ENCODE measurements at places on chromosomes 6 and 20. TPM values are rescaled to one million over a fixed set of nuclear protein-coding genes. Genes with fewer than 3 reads are reported as not detected.
A peak's percentile ranks its signal among the peaks of the same experiment; 100 is the strongest.

Gene TSHZ2
- not detected for total RNA-seq

Gene NKAIN4
- not detected for total RNA-seq

Gene KAT14
- total RNA-seq, result 18.8 TPM

Gene BPIFB1
- not detected for total RNA-seq

Gene C20orf202
- total RNA-seq, result not detected

Gene FITM2
- total RNA-seq, result 10.0 TPM

Gene RGS19
- total RNA-seq, result 10.0 TPM

Gene MYH7B
- 0.86 TPM for total RNA-seq

DNA sequence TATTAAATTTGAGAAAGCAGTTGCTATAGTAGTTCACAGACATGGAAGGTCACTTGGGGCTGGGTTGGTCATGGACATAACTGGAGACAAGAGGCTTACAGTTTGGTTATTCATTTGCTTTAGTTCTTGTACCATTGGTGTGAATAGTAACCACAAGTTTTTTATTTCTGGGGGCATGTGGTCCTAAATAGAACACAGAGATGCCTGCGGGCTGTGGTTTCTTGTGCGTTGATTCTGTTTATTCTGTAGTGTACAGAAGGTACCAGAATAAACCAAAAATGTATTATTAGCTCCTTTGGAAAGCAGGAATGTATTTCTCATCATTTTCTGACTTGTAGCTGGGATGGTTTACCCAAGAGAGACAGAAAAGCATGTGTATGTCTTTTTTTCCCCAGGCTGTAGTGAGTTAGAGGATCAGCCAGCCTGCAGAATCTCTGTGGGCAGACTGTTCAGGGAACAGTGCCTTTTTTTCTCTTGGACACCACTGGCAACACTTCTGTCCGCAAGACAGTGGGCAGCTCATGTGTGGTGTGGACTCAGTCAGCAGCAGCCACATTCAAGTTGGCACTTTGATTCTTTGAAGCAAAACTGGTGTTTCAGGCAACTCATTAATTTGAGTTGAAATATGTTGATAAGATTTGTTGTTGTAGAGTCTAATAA lies 122.1 kb downstream of the LRRC1 start:
- no peak overlapping the region for H3K4me3 ChIP-seq
- H3K4me1 ChIP-seq, result peaks cover 23% of the 10 kb centered on the region
- no peak for DNase-seq
- H3K27me3 ChIP-seq, result no peaks in the 10 kb centered on the region
- H3K27ac ChIP-seq, result peak overlapping the region; percentile 0

- peaks cover 6% of the 10 kb centered on the region for H3K4me1 ChIP-seq
- H3K36me3 ChIP-seq, result no peaks in the 10 kb centered on the region
Observed at GRCh38 chr6:34232901-34233300, 3.8 kb upstream of the HMGA1 start.

DNA sequence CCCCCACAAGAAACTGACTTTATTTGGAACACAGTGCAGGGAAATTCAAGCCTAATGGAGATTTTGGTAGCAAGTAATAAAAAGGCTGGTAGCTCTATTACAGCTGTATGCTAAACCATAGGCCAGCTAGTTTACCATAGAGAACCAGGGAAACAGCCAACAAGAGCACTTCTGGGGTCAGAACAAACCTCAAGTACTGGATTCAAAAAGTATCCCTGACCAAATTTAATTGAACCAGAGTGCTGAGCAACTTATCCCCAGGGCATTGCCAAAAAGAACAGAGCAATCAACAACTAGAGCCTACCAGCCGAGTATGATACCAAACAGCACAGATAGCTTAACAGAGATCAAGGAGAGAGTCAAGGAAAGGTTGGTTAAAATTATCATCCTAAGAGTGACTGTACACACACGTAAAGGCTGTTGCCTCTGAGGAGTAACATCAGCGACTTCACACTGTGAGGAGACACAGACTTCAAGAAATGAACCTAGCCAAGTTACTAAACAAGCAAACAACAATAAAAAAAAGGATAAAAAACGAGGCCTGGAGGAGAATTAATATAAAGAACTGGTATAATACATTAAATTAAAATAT lies 11.5 kb upstream of the ASF1A start:
- H3K27ac ChIP-seq, result no peak overlapping the region
- no peak overlapping the region for H3K4me3 ChIP-seq
- H3K4me1 ChIP-seq, result peaks cover 8% of the 10 kb centered on the region
- H3K27me3 ChIP-seq, result no peaks in the 10 kb centered on the region
- H3K36me3 ChIP-seq, result no peaks in the 10 kb centered on the region

DNA sequence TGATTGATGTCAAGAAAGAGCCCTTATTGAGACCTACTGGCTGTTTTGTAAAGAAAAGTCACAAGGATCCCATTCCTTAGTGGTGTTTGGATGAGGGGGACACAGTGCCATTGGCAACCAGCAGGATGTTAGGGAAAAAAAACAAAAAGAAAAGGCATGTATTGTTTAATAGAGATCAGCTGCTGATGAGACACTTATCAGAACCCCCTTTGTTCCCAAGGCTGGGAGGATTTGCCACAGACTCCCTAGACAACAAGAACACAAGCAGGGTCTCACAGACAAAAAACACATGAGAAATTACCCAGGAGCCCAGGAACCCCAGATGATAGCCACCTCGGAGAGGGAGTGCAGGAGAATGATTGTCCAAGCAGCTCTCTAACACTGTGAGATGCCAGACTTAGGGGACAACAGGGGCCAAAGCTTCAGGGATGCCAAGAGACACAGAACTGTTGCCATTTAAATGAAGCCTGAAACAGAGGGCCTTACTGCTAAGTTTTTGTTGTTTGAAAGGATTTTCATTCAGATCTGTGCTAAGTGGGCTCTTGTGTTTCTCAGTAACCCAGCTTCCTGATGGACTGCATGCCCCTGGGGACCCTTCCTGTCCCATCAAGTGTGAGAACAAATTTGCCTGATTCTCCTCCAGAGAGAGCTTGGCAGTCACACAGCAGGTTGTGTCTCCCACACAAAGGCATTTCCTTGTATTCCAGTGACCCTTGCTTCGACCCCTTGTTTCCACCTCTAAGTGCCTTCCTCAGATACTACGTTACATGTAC lies 48.7 kb upstream of the HEY2 start:
- no peak overlapping the region for H3K4me3 ChIP-seq
- no peak overlapping the region for H3K27ac ChIP-seq
- no peaks in the 10 kb centered on the region for H3K36me3 ChIP-seq
- peaks cover 5% of the 10 kb centered on the region for H3K4me1 ChIP-seq
- no peaks in the 10 kb centered on the region for H3K27me3 ChIP-seq

GRCh38 chr20:63007646-63008488 lies 1.1 kb upstream of the BHLHE23 start:
- H3K27me3 ChIP-seq, result peaks cover 28% of the 10 kb centered on the region
- H3K4me3 ChIP-seq, result no peak overlapping the region
- no peak for DNase-seq
- H3K4me1 ChIP-seq, result peaks cover 8% of the 10 kb centered on the region
- no peaks in the 10 kb centered on the region for H3K36me3 ChIP-seq
- H3K27ac ChIP-seq, result no peak overlapping the region

- peaks cover 12% of the 10 kb centered on the region for H3K27me3 ChIP-seq
- H3K4me1 ChIP-seq, result no peaks in the 10 kb centered on the region
- DNase-seq, result no peak
- H3K27ac ChIP-seq, result no peak overlapping the region
- H3K36me3 ChIP-seq, result no peaks in the 10 kb centered on the region
- no peak overlapping the region for H3K4me3 ChIP-seq
Observed at GRCh38 chr20:33130568-33131061, 37.3 kb upstream of the BPIFA2 start.

DNA sequence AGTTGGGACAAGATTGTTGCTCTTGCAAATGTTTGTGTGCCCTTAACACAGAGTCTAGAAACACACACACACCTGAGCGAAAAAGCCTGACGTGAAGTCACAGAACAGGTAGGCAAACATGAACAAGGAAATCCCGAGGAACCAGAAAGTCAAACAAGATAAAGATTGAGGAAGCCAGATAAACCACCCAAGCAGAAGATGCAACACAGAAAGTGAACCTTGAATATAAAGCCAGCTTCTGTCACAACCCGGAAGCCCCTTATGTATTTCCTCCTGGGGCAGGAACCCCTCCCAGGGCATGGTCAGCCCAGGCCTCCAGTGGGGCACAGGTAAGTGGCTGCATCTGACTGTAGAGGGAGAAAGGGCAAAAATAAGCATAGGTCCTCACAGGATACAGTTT lies 158.2 kb upstream of the SUPT3H start:
- peaks cover 42% of the 10 kb centered on the region for H3K4me1 ChIP-seq
- DNase-seq, result no peak
- no peak overlapping the region for H3K27ac ChIP-seq
- H3K36me3 ChIP-seq, result peaks cover 14% of the 10 kb centered on the region
- H3K27me3 ChIP-seq, result no peaks in the 10 kb centered on the region

DNA sequence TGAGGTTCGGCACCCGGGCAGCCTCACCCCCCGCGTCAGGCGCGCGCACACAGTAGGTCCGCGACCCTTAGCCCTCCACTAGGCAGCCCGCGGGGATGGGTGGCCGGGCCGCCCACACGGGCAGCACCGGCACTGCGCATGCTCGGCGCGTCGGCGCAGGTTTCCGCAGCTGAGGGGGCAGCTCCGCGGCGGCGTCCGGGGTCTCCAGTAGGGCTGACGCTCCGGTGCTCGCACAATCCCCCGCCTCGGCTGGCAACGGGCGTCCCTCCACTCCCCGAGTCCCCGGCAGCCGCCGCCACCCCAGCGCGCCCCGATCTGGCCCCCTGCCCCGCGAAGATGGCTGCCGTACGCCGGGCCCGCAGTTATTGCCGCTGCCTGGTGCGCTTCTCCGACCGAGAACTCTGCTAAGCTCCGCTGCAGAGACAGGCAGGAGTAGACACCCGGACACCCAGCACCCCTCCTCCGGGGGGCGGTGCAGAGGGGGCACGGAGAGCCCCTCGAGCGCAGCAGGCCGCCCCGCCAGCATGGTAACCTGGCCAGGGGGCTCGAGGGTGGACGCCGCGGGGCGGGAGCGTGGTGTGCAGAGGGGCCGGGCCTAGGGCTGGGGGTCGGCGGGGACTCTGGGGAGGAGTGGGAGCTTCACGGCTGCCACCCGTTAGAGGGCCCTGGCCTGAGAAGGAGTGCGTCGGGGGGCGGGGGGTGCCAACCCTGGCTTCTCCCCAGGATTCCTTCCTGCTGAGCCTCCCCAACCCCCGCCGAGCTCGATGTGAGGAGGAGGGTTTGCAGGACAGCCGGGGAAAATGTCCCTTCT lies at the start of gene FBXO9:
Gene FBXO9 (plus strand): TSS at position 139 of the 811 bp plus-strand sequence. CDS start 386 bp downstream, at position 525.
- peaks cover 4% of the 10 kb centered on the region for H3K36me3 ChIP-seq
- peak within 1 kb of the TSS; percentile 99 for H3K4me3 ChIP-seq
- H3K27ac ChIP-seq, result peak within 1 kb of the TSS; percentile 98
- DNase-seq, result peak; percentile 92
- H3K27me3 ChIP-seq, result no peaks in the 10 kb centered on the region

- H3K27ac ChIP-seq, result peak overlapping the region; percentile 63
- H3K36me3 ChIP-seq, result no peaks in the 10 kb centered on the region
- no peak overlapping the region for H3K4me3 ChIP-seq
Observed at GRCh38 chr6:147040121-147040910, 163.9 kb upstream of the STXBP5 start.

DNA sequence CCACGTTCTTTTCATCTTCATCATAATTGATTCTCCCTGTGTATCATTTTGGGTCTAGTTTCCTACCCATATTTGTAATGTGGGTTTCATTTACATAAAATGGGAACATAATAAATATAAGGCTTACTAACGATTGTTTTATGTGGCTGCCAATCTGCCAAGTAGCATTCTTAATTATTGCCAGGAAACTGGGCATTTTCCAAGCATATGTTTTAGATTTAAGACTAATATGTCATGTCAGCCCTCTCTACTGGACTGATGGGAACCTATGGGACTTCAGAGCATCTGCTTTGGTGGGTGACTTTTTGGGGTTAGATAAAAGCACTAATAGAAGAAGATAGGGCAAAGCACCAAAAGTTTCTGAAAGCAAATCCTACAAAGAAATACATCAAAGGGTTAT lies 157.5 kb downstream of the TBX18 start:
- H3K27me3 ChIP-seq, result no peaks in the 10 kb centered on the region
- no peak overlapping the region for H3K4me3 ChIP-seq
- no peaks in the 10 kb centered on the region for H3K36me3 ChIP-seq
- H3K4me1 ChIP-seq, result peaks cover 10% of the 10 kb centered on the region
- no peak overlapping the region for H3K27ac ChIP-seq

DNA sequence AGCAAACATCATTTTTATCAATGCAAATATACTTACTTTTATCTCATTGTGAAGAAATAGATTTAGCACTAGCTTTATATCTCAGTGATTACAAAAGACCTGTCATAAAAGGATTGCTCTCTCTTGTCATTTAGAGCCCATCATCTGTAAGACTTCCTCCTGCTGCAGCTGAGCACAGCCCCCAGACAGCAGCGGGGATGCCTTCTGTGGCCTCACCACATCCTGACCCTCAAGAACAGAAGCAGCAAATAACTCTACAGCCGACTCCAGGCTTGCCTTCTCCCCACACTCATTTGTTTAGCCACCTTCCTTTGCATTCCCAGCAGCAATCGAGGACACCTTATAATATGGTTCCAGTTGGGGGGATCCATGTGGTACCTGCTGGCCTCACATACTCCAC lies 127.0 kb upstream of the EDN1 start:
- H3K27ac ChIP-seq, result no peak overlapping the region
- H3K36me3 ChIP-seq, result peaks cover 20% of the 10 kb centered on the region

GRCh38 chr6:87807475-87807874 lies 105.4 kb upstream of the AKIRIN2 start:
- H3K27me3 ChIP-seq, result peaks cover 52% of the 10 kb centered on the region
- no peaks in the 10 kb centered on the region for H3K4me1 ChIP-seq
- no peak for DNase-seq
- H3K27ac ChIP-seq, result no peak overlapping the region
- H3K4me3 ChIP-seq, result no peak overlapping the region

DNA sequence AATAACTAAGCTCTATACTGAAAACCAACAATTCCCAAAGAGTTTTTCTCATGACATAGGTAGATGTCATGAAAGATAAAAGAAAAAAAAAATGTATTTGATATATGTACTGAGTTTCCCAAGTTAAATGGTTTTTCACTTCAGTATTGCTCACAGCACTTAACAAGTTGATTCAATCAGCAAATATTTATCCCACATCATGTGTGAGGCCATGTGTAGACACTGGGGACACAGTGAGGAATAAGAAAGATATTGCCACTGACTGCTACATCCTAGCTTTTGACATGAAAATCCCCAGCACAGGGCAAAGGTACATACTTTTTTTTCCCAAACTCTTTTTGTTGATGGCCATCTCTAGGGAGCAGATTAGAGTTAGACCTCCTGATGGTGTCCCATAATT lies 25.3 kb downstream of the SPTLC3 start:
- no peak for DNase-seq
- no peaks in the 10 kb centered on the region for H3K27me3 ChIP-seq
- no peak overlapping the region for H3K27ac ChIP-seq

DNA sequence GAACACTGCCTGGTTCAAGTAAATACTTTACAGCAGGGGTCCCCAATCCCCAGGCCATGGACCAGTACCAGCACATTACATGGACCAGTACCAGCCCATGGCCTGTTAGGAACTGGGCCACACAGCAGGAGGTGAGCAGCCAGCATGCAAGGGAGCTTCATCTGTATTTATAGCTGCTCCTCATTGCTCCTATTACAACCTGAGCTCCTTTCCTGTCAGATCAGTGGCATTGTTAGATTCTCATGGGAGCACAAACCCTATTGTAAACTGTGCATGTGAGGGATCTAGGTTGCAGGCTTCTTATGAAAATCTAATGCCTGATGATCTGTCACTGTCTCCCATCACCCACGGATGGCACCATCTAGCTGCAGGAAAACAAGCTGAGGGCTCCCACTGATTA lies 12.0 kb upstream of the RBPJL start:
- no peak overlapping the region for H3K27ac ChIP-seq
- H3K36me3 ChIP-seq, result no peaks in the 10 kb centered on the region
- H3K4me1 ChIP-seq, result peaks cover 7% of the 10 kb centered on the region
- no peak for DNase-seq
- peaks cover 6% of the 10 kb centered on the region for H3K27me3 ChIP-seq

GRCh38 chr20:11155156-11155756 lies 481.5 kb upstream of the JAG1 start:
- no peak overlapping the region for H3K4me3 ChIP-seq
- peaks cover 2% of the 10 kb centered on the region for H3K36me3 ChIP-seq

All from osteocyte (in vitro differentiated cells).